ENCODE measurements at places on chromosomes 3 and 15.

DNA sequence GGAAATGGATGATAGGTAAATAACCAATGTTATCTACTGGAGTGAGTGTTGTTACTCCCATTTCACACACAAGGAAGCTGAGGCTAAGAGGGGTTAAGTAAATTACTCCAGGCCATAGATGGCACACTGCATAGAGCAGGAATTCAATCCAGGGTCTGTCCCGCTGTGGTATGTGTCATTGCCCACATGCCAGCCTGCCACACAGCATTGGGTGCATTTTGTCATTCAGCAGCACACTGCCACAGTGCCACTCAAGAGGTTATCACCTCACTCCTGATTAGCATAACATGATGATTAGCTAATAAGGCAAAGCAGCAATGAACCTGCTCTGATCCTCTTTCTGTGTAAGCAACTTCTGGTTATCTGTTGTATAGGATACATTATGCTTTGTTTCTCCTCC lies 157.4 kb upstream of the CTNNB1 start:
- no peak for DNase-seq

GRCh38 chr3:43285644-43286043 lies 696 bp upstream of the SNRK start:
- no peak for DNase-seq

- DNase-seq = no peak
Observed at GRCh38 chr3:113151461-113152031, 59.8 kb upstream of the BOC start.

GRCh38 chr3:64224826-64225610 lies at the start of gene PRICKLE2:
PRICKLE2 (minus strand) TSS chr3:64225466; CDS start chr3:64198927, 26,539 bp downstream.
- no peak for DNase-seq

GRCh38 chr3:56800130-56800831 lies 1.5 kb downstream of the ARHGEF3 start:
- no peak for DNase-seq

DNA sequence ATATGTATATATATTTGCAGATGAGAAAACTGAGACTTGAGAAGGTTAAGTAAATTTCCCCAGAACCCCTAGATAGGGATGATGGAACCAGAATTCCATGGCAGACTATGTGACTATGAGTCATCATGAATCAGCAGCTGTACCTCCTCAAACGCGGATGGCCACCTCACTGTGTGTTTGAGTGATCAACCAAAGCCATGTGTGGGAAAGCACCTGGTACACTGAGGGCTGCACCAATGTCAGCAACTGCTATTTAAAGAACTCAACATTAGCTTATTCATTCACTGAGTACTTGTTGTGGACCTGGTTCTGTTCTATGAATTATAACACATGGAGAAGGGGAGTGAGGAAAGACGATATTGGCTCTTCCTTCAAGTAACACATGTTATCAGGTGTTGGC lies 377.0 kb downstream of the GAP43 start:
- DNase-seq = peak; percentile 36

GRCh38 chr3:133445108-133445507 lies 45.3 kb downstream of the BFSP2 start:
- DNase-seq = no peak

DNA sequence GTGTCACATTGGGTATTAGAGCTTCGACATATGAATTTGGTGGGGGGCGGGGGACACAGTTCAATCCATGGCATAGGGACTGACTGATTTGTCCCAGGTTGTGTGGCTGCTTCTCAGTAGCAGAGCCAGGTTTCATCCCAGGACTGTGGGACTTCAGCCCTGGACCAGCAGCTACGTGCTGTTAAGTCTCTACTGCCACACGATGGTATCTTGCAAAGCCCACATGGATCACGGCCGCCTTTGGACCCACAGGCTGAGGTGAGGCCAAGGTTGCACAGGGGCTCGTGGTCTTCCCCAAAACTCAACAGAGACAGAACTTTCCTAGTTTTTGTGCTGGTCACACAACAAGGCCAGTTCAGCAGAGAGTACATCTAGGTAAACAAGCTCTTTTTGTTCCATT lies 97.4 kb downstream of the LRRK1 start:
- no peak for DNase-seq

GRCh38 chr3:114686621-114687020 lies 392.8 kb downstream of the TIGIT start:
- no peak for DNase-seq

- DNase-seq = no peak
Observed at GRCh38 chr3:133161656-133162055, 123.5 kb downstream of the TMEM108 start.

DNA sequence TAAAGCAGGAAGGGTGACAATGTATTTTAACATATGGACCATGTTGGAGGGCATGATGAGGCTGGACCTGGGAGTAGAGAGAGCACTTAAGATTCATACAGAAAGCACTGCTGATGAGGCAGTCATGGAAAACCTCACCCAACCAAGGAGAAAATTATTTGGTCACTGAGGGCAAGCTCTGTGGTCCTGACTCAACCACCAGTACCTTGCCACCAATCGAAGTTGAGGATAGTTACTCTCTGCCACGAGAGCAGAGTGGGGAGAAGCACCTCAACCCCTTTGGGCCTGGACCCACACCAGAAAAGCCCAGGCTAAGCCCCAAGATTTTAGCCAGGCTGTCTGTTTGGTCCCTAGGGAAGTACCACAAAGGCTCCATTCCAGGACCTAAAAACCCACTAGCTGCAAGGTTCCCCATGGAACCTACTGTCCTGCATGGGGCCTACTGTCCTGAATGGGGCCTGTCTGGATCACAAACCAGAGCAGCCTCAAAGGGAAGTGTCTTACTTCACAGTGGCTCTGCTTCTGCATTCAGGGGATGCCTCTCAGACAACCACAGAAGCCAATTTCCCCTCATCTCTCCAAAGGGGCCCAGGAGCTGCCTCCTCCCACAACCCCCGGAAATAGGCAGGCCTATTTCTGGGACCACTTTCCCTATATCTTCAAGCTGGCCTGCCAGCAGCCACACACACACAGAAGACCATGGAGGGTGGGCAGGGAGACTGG lies 4.2 kb downstream of the CCDC71 start:
- DNase-seq = no peak

DNA sequence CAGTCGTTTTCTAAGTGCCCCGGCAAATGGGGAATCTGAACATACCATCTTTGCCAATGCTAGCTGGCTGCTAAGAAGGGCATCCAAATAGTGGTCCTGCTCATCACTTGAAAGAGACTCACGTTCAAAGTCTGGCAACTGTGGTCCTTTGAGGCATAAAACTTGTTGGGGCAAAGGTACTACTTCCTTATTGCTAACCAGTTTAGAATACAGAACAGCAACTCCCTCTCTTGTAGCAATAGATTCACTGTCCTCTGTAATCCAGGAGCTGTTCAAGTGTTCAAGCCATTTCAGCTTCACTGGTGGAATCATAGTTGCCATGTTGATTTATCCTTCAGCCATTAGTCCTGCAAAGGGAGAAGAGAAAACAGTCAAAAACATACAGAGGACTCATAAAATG lies 58.4 kb downstream of the HERC1 start:
- DNase-seq = no peak

GRCh38 chr3:63966871-63967270 lies 54.7 kb upstream of the SCAANT1 start:
- no peak for DNase-seq

- no peak for DNase-seq
Observed at GRCh38 chr15:68981941-68982340, 32.6 kb upstream of the NOX5 start.

DNA sequence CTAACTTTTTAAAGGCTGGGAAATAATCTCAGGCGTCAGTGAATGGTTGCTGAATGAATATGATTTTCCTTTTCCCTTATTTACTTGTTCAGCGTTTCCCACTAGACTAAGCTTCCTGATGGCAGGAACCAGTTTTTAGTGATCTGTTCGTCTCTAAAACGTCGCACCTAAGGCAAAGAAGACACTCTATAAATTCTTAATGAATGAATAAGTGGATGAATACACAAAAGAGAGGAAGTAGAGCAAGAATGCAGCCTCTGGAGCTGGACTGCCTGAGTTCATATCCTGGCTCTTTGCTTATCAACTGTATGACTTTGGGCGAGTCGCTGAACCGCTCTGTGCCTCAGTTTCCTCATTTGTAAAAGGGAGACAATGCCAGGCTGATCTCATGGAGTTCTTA lies 38.7 kb downstream of the WNT7A start:
- DNase-seq = no peak

GRCh38 chr3:152511904-152512303 lies 243.2 kb downstream of the MBNL1 start:
- no peak for DNase-seq

- peak; percentile 57 for DNase-seq
Observed at GRCh38 chr3:5021116-5022092, 42.2 kb downstream of the BHLHE40 start.

DNA sequence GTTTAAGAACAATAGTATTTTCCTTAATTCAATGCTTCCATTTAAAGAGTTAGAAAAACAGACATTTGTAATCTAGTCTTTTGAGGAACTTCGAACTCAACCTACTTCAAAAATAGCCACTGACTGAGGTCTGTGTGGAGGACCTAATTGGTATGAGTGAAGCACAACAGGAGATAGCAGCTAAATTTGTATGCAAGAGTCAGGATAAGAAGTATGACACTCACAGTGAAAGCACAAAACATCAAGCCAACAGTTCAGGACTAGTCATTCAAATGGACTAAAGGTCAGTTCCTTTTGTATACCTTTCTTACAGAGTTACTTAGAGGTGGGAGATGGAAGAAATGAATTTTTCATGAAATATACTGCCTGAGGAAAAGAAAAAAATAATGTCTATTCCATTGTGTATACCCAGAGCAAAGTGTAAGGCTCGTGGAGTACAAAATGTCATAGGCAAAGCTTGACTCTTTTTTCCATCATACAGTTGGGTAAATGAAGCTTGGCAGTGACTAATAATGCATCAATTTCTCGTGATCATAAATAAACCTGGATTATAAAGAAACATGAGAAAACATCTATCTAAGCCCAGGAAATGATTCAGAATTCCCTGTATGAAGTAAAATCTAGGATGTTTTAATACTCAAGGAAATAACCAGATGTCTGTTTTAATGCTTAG lies 1005.2 kb upstream of the CADM2 start:
- no peak for DNase-seq

Measured in NCI-H460 (cell line).